Inflammatory macrophage (primary cell): ENCODE measurements at places on chromosomes 7 and 10.
A peak's percentile ranks its signal among the peaks of the same experiment; 100 is the strongest.

GRCh38 chr10:29595636-29596225 lies 39.0 kb downstream of the SVIL start:
- DNase-seq, result no peak

- no peak for DNase-seq
Measured at GRCh38 chr7:134457210-134457609, 1.7 kb downstream of the AKR1B1 start.

DNA sequence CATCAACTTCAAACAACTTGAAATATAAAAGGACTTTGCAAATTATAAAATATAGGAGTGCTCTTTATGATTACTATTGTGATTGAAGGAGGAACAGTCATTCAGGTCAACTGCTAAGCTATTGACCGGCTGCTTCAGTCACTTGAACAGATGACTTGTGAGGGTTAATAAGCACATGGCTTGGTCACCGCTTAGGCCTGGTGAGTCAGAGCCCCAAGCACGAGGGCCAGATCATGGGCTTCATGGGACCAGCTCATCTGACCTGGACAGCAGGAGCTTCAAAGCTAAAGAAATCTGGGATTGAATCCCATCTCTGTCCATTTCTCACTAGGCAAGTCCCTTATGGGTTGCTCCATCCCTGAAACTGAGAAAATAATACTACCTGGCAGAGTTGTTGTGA lies 60.4 kb upstream of the ADO start:
- peak; percentile 97 for DNase-seq

GRCh38 chr7:18241543-18242231 lies 214.0 kb upstream of the PRPS1L1 start:
- no peak for DNase-seq

GRCh38 chr10:77500754-77501151 lies 136.9 kb downstream of the KCNMA1 start:
- no peak for DNase-seq

DNA sequence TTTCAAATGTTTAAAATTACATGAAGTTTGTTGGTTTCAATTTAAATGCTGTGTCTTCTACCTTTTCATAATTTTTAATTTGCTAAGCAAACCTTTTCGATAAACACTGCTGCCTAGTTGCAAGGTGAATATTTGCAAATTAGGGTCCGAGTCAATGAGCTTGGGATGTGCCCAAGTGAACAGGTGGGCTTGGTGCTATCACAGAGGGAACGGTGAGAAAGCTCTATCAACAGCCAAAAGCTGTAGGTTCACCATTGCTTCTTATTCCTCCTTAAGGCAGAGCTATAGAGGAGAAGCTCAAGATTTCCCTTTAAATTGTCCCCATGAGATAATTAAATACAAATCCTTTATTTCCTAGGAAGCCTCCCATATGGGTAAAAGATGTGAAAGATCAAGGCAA lies 245.3 kb upstream of the CELF2 start:
- no peak for DNase-seq

GRCh38 chr7:84950836-84951235 lies 236.0 kb downstream of the SEMA3D start:
- DNase-seq, result peak; percentile 19

GRCh38 chr10:13773496-13774170 lies 186.9 kb downstream of the PRPF18 start:
- no peak for DNase-seq

DNA sequence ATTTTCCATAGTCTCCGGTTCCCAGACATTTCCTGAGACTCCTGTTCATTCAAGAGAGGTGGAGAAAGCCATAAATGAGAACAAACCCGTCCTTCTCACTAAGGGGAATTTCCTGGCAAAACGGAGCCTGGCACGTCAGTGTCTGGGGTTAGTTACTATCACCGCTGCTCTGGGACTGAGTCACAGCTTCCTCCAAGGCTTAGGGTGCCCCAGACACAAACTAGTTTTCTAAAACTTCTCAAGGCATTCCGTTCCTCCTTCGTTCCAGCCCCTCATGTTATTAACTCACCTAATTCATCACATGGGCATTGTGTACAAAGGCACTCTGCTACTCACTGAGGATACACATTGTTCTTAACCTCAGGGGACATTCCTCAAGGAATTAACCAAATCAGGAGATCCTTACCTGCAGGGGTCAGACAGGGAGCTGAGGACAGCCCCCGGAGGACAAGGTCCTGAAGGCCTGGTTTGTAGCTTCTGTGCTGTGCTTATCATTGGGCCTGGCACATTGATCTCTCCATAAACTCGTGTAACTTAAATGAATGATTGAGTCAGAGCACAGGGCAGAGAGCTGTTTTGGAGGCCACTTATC lies 103.0 kb upstream of the KLF6 start:
- peak; percentile 43 for DNase-seq

DNA sequence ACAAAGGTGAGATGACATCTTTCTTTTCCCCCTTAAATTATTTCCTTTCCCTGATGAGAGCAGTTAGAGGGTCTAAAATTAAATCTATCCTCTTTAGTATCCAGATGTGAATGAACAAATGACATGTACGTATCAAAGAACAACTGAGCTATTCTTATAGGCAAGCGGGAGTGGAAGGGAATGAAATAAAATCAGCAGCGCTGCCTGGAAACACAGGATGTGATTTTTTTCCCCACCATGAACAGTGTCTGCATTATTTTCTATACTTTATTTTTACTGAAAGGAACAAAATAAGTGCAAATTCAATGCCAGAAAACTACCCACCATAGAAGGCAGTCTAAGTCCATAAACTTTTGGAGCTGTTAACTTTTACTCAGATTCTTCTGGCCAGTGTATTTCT lies 40.6 kb downstream of the SLC26A4 start:
- no peak for DNase-seq

DNA sequence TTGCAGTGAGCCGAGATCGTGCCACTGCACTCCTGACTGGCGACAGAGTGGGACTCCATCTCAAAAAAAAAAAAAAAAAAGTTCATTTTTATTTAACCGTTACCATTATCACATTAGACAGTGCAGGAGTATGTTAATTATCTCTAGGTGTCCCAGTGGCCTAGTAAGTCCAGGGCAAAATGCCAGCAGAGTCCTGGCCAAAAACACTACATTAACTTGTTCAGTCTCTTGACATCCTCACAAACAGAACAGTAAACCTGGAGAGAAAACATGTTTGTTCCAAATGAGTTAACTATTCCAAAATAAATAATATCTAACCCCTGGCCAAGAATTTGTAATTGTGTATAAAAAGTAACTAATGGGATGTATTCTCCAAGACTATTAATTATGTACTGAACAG lies 43.2 kb downstream of the PTPRZ1 start:
- DNase-seq, result no peak

- DNase-seq, result no peak
Measured at GRCh38 chr7:1598286-1598685, 28.5 kb upstream of the PSMG3 start.

DNA sequence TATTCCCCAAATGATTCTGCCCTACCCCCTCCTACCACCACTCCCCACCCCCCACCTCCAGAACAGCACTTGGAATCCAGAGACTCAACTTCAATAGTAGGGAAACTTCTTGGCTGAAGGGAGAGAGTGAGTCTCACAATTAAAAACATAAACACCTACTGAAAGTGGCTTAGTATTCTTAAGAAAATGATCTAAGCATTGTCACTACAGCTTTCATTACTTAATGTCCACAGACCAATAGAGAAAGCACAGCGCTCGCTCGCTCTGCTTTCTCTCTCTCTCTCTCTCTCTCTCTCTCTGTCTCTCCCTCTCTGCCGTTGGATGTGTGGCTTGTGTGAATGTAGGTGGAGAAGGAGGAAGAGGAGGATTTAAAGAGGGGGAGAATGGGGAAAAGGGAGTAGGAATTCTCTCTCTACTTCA lies 1.5 kb upstream of the SEMA3A start:
- DNase-seq, result no peak

GRCh38 chr7:156147756-156148504 lies 335.7 kb upstream of the SHH start:
- DNase-seq, result no peak

DNA sequence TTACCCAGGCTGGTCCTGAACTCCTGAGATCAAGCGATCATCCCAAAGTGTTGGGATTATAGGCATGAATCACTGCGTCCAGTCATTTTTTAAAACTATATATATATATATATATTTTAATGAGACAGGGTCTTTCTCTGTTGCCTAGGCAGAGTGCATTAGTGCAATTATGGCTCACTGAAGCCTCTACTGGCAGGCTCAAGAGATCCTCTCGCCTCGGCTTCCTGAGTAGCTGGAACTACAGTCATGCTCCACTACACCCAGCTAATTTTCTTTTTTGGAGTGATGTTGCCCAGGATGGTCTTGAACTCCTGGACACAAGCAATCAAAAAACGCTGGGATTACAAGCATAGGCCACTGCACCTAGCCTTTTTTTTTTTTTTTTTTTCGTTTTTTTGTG lies 55.3 kb upstream of the KAT6B start:
- no peak for DNase-seq

GRCh38 chr7:56174346-56174874 lies 58.2 kb upstream of the NUPR2 start:
- no peak for DNase-seq

GRCh38 chr10:692682-693351 lies 3.3 kb upstream of the DIP2C start:
- DNase-seq, result no peak

DNA sequence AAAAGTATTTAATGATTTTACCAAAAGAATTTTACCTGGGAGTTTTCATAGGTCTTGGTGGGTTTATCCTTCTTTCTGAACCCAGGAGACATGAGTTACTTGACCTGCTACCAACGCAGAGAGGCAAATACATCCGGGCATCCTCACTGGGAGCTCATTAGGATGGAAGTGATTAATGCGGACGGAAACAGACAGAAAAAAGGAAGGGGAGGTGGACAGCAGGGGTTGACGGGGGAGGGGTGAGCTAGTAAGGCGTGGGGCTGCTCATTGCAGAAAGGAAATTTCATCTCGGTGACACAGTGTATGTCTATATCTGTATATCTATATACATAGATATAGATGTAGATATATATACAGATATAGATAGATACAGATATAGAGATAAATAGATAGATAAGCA lies 408.2 kb upstream of the ADARB2 start:
- no peak for DNase-seq

DNA sequence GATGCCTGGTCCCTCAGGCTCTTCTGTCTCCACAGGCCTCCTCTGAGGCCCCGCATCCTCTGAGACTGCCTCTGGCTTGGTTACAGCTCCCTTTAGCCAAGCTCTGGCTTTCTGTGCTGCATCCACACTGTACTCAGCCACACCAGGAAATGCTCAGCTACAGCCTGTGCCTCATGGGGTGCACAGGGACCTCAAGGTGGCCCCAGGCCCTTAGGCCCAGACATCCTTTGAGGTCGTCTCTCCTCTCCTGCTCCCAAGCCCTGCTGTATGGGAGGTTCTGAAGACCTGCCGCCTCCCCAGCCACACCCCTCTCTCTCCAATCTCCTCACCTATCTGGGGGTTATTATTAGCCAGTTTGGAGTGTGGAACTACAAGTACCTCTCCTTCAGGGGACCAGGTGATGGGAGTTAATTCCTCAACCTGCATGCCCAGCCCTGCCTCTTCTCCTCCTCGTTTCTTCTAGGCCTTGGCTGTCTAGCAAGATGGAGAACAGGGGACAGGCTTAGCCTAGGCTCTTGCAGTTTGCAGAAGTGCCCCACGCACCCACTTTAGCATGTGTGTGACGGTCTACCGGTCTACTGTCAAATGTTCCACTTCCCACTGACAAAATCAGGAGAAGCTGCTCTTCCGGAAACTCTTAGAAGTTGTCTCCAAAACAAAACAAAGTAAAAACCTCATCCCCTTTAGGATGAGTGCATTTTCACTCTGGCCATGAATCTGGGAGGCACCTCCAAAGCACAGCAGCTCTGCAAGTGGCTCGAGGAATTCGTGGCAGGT lies 64.0 kb upstream of the WAC start:
- peak; percentile 89 for DNase-seq

GRCh38 chr10:1609648-1609970 lies 127.7 kb downstream of the ADARB2 start:
- no peak for DNase-seq

- DNase-seq, result no peak
Measured at GRCh38 chr7:51154201-51154600, 162.4 kb downstream of the COBL start.

DNA sequence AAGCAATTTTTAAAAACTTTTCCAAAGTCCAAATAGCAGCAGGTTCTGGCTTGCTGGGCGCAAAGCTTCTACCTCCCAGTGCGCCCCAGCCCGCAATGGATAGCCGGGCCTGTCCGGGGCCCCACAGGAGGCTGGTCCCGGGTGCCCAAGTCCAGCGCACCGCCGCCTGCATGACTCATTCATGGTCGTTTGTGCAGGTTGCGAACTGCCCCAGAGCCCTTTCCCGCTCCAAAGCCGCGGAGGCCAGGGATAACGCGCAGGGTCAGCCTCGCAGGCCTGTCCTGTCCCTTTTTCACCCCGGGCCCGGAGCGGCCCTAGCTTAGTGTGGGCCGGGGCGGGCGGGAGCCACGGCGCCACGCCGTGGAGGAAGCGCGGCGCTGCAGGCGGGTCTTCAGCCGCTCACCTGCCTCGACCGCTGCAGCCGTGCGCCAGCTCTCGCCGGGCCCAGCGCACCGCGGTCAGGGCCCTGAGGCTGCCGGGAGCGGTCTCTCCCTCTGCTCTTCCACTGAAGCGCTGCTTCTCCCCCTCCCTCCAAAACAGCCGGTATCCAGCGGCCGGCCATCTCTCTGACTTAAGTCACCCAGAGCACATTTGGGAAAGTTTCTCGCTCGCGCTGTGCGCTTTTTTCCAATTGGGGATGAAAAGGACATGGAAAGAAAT lies 1.7 kb upstream of the EGR2 start:
- DNase-seq, result peak; percentile 77

- no peak for DNase-seq
Measured at GRCh38 chr10:97760461-97761257, 11.1 kb downstream of the SFRP5 start.

DNA sequence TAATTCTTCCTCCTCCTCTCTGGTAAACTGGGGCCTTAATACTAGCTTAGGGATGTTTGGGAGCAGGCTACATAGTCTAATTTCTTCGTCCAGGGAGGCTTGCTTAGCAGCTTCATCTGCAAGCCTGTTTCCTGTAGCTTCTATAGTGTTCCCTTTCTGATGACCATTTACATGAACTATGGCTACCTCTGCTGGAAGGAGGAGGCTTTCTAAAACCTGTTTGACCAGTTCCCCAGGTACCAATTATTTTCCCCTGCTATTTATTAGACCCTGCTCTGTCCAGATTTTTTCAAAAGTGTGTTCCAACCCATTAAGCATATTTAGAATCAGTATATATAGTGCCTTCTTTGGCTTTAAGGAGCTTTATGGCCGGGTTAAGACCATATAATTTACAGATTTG lies 38.8 kb upstream of the DNAH11 start:
- DNase-seq, result no peak

- DNase-seq, result no peak
Measured at GRCh38 chr7:158403013-158403821, 184.4 kb downstream of the PTPRN2 start.

DNA sequence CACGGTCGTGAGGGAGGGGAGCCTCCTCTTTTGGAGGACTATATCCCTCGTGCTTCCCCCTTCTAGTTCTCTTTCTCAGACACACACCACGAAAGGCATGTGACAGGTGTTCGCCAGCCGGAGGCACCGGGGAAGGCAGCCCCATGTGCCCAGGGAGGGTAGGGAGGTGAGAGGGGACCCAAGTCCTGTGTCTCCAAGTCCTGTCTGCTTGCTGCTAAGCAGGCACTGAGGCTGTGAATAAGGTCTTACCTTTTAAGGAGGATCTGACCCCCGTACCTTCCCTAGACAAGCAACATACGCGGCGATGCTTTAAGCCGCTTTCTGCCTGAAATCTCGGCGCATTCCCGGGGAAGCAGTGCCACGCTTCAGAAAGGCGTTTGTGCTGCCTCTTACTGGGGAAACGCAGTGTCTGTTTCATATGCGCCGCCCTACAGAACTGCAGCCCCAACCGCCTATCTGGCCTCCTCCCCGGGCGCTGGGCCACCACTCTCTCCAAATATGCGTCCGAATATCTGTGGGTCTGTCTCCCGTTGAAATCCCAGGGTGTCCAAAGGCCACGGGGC lies 770 bp downstream of the PLXNA4 start:
- DNase-seq, result no peak
